ENCODE measurements at places on chromosomes 2 and 18. TPM values are rescaled to one million over a fixed set of nuclear protein-coding genes. Genes with fewer than 3 reads are reported as not detected.

The ABCB11 gene
- not detected for total RNA-seq

The EFR3B gene
- 1.3 TPM for total RNA-seq

The CASP10 gene
- total RNA-seq = 26.1 TPM

GRCh38 chr2:108351889-108352288 is 25.9 kb upstream of the SULT1C4 start:
- no peak for DNase-seq

DNA sequence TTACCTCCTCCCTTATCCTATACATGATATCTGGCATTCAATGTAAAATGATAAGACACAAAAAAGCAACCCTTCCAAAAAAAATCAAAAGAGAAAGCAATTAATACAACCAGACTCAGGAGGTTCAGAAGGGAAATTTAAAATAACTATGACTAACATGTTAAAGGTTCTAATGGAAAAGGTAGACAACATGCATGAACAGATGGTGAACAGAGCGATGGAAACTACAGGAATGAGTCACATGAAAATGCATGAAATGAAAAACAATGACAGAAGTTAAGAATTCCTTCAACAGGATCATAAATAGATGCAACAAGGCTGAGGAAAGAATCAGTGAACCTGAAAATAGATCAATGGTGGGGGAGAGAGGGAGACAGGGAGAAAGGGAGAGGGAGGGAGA is 26.1 kb upstream of the ERCC3 start:
- no peak for DNase-seq

DNA sequence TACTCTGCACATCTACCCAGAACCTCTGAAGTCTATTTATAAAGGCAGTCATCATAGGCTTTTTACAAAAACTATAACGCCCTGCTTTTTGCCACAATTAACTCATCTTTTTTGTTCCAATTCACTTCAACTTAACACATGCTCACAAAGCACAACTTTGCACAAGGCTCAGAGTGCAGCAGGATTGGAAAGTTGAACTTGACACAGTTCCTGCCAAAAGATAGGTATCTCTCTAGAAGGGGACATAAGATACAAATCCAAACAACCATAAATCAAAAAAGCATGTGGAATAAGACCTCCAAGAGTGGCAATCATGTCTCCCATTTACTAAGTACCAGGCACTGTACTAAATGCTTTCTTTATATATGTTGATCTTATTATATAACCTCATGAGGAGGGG is 36.2 kb downstream of the RPL37A start:
- no peak for DNase-seq

DNA sequence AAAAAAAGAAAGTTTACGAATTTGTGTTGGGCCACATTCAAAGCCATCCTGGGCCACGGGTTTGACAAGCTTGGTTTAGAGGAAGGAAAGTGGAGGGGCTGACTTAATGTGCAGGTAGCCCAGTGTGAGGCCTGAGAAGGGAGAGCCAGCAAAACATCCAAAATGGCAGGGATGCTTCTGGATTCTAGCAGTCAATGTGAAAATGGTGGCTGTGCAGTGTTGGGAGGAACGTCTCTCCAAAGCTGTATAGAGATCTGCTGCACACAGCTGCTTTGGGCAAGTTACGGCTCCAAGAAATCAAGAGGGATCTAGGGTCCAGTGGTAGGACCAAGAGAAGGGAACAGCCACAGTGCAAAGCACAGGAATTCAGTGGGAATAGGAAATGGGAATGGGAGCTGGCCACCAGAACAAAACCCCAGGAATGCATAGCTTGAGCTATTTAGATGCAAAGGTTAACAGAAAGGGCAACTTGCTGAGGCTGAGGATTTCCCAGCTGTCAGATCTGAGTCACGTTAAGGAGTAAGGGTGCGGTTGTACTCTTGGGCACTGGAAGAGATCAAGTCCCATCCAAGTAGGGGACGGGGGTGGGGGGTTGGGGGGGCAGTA is 70.6 kb downstream of the B3GNT2 start:
- no peak for DNase-seq

- DNase-seq = no peak
Observed at GRCh38 chr2:223196331-223196730, 144.3 kb downstream of the KCNE4 start.

The LNPK gene
- 40.7 TPM for total RNA-seq

- DNase-seq = peak; percentile 100
Observed at GRCh38 chr2:27370026-27370815, at the start of the genes EIF2B4 and SNX17. Gene EIF2B4, minus strand, starts transcription at chr2:27370338. Its CDS starts 24 bp downstream, at chr2:27370314. Gene SNX17, plus strand, starts transcription at chr2:27370616. Its CDS starts 128 bp downstream, at chr2:27370744.

- DNase-seq = no peak
Observed at GRCh38 chr18:27298214-27298804, 113.2 kb upstream of the CHST9 start.

GRCh38 chr2:119484834-119485233 is 39.4 kb downstream of the SCTR start:
- no peak for DNase-seq

- no peak for DNase-seq
Observed at GRCh38 chr18:36655930-36656329, 172.9 kb downstream of the TPGS2 start.

The C1QL2 gene
- not detected for total RNA-seq

DNA sequence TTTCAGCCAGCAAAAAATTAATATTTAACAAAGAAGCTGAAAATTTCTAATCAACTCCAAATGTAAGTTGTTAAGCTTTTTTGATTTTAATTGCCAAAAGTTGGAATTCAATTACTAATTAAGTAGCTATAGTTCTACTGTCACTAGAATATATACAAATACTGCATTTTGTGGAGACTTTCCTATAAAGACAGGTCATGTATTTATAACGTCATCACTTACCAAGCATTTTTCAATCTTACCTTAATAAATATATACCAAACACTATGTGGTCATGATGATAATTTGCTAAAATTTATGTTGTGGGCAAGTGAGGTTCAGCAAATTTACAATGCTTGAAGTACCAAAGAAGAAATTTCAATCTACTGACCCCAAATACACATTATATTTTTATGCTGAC is 24.2 kb upstream of the TMEFF2 start:
- no peak for DNase-seq

DNA sequence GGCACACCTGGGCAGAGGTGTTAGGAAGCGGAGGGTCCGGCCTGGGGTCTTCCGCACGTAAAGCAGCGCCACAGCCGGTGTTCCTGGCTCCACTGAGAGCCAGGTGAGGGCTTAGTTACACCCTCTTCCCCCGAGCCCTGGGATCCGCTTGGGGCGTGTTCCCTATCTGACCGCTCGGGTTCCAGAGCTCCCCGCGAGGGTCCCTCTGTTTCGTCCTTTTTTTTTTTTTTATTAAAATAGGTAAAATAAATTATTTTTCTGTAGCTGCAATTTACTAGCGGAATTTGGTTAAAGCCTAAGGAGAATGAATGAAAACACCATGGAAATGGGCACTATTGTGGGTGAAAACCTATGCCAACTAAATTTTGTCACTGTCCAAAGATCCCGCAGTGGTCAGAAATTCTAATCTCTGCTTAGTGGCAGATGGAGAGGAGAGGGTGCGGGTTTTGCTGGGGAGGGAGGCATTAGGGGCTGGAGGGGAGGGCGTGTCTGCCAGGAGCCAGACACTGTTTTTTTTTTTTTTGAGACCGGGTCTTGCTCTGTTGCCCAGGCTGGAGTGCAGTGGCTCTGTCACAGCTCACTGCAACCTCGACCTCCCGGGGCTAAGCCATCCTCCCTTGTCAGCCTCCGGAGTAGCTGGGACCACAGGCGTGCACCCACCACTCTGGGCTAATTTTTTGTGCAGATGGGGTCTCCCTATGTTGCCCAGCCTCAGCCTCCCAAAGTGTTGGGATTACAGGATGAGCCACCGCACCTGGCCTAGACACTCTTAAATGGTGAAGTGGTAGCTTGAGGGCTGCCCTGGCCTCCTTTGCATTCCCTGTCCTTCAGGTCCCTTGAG is 834 bp downstream of the PDCL3 start:
- DNase-seq = no peak

DNA sequence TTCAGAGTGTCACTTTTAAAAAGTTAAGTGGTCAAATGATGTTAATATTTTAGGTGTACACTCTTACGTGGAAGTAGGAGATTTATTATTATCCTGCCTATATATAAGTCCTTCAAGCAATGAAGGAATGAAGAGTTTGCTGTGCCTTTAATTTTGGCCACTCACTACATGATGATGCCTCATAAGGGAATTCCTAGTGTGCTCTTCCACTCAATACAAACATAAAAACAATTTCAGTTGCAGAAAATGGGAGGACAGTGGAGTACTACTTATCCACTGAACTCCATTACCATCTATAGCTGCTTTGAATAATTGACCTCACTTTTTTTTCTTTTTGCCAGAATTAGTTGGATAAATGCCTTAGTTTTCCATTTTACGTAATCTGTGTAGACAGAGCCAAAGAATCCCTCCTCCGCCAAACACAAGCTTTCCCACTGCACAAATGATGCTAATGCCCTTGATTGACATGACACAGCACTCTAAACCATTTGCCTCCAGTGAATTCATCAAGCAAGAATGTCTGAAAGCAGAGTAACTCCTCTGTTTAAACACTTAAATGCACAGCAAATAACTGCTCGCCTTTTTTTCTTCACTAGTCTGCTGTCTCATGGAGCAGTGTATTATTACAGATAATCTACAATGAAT is 751.1 kb upstream of the FANCL start:
- no peak for DNase-seq

The CTAGE1 gene
- total RNA-seq = not detected

GRCh38 chr2:190879474-190880377 is 895 bp upstream of the GLS start:
- DNase-seq = no peak

GRCh38 chr18:13517369-13517768 is 209.0 kb downstream of the FAM210A start:
- DNase-seq = no peak

DNA sequence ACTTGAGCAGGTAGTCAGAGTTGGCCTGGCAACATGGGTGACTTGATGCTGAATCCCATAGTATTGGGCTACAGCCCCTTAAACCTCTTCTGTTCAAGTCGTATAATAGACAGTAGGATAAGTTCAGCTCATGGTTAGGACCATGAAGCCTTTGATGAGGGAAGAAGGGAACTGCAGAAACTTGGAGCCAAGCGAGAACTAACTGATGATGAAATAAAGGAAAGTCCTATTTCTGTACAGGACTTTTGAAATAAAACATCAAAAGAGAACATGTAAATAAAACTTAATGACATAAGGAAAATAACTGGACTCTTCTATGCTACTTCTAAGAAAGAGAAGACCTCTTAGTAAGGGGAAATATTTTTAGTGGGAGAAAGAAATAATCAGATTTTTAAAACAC is 51.2 kb upstream of the UGP2 start:
- no peak for DNase-seq

DNA sequence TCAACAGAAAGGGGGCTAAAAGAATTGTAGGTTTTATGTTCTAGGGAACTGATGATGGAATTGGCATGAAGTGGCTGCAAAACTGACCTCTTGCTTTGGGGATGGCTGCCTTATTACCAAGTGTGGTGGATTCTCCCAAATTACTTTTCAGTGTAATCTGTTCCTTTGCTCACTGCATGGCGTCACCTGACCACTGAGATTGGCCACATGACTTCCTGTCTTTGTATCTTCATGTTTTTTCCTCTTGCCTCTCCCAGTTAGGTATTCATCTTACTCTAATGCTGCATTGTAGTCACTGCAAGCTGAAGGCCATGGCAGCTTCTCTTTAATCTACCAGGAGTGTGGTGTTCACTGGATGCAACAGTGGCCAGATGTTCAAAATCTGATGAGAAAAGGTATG is 257.7 kb upstream of the TNP1 start:
- no peak for DNase-seq

The C2orf72 gene
- 0.15 TPM for total RNA-seq

- DNase-seq = no peak
Observed at GRCh38 chr2:113996671-113997594, 107.0 kb downstream of the ACTR3 start.

- DNase-seq = peak; percentile 44
Observed at GRCh38 chr2:240245706-240246105, 105.2 kb upstream of the OTOS start.

The SATB2 gene
- 9.9 TPM for total RNA-seq

DNA sequence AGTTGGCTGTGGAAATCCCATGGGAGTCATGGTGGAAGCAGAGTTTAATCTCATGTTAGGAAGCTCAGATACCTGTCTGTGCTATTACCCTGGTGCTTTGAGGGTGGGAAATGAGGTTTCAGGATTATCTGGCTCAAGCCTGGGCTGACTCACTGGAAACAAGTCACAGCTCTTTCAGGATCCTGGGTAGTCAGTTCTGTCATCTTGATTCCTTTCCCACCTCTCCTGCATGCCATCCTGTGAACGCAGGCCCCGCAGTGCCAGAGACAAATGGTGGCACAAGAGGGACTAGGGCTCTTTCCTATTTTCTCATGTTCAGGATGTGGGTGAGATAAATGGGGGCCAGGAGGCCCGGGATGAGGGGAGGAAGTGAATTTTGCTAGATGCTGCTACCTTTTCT is 3.7 kb upstream of the FAM136A start:
- no peak for DNase-seq
